ENCODE measurements at places on chromosomes 4 and X. TPM values are rescaled to one million over a fixed set of nuclear protein-coding genes. Genes with fewer than 3 reads are reported as not detected.

PAGE5 gene
- total RNA-seq = 0.14 TPM

GRCh38 chrX:49139713-49140112, 16.2 kb upstream of the GPKOW start:
- H3K36me3 ChIP-seq = no peaks in the 10 kb centered on the region
- H3K27me3 ChIP-seq = no peaks in the 10 kb centered on the region
- no peaks in the 10 kb centered on the region for H3K4me1 ChIP-seq
- H3K4me3 ChIP-seq = no peak overlapping the region
- H3K27ac ChIP-seq = no peak overlapping the region

SLC16A2 gene
- total RNA-seq = 0.85 TPM

DNA sequence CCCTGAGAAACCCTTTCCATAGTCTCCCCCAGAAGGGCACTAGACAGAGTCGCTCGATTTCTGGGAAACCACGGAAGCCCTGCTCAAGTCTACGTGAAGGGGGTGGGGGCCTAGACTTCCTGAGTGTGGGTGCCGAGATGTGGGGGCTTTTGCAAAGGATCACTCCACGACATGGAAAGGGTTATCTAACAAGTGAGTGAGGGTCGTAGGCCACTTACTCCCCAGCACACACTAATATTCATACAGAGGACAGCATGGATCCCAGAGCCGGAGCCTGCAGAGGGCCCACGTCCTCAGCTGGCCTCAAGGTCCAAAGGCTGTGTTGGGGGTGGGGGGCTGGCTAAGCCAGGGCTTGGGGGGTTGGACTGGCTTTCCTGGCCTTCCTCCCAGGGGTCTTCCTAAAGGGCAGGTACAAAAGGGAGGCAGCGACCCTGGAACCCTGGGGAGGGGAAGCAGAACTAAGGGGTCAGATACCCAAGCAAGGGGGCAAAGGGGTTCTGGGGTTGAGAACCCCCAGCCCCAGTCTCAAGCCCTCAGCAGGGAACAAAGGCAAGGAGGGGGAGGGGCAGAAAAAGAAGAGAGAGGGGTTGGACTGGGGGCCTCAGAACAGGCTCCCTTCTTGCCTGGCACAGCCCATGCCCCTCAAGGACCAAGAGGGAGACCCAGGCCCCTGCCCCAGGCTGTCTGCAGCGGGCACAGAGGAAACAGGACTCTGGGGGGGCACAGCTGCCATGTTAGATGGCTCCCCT, 1.6 kb downstream of the HMX1 start:
- DNase-seq = no peak
- H3K27me3 ChIP-seq = peaks cover 91% of the 10 kb centered on the region
- H3K4me1 ChIP-seq = no peaks in the 10 kb centered on the region
- H3K4me3 ChIP-seq = no peak overlapping the region
- no peaks in the 10 kb centered on the region for H3K36me3 ChIP-seq

C4orf51 gene
- not detected for total RNA-seq

- no peaks in the 10 kb centered on the region for H3K27me3 ChIP-seq
- no peak overlapping the region for H3K27ac ChIP-seq
- no peak overlapping the region for H3K4me3 ChIP-seq
- H3K4me1 ChIP-seq = no peaks in the 10 kb centered on the region
Measured at GRCh38 chr4:183950536-183950935, 45.4 kb downstream of the STOX2 start.

IBSP gene
- total RNA-seq = 0.33 TPM

GRCh38 chr4:22522706-22523501, 7.0 kb upstream of the ADGRA3 start:
- no peak overlapping the region for H3K27ac ChIP-seq
- H3K4me1 ChIP-seq = no peaks in the 10 kb centered on the region
- H3K27me3 ChIP-seq = no peaks in the 10 kb centered on the region
- DNase-seq = no peak
- no peaks in the 10 kb centered on the region for H3K36me3 ChIP-seq

DNA sequence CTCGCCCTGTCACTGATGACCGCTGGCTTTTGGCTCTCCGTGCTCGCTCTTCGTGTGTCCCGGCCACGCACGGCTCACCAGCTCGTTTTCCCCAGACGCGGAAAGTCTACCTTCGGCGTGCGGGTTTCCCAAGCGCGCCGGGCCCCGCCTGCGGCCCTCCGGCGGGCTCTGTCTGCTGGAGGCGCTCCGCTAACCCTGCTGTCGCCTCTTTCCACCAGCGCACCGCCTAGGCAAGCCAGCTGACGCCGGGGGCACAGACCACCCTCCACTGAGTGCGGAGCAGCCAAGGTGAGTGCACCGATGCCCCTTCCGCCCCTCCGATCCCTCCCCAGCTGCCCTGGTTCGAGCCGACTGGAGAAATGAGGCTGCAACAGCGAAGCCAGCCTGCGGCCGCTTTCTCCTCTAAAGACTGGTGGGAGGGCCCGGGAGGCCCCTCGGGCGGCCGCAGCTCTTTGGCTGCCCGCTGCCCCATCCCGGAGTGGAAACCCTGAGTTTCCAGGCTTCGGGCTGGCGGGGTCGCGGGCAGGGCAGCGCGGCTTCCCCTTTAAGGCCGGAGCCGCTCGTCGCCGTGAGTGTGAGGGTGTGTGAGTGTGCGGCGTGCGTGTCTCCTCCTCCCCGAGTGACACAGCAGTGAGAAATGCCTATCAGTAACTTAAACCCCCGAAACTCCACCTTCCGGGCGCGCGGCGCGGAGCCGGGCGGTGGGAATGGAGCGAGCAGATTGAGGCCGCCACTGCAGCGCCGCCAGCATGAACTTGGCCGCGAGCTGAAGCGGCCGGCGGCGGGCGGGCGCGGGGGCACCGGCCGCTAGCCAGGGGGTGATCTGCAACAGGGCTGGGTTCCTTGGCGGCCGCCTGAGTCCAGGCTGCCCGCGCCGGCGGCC, at the start of gene MAMLD1:
Gene MAMLD1, plus strand, starts transcription at position 719 of the 883 bp plus-strand sequence. CDS start 82,200 bp downstream, outside the sequence.
- peak within 1 kb of the TSS; percentile 29 for H3K4me3 ChIP-seq
- peaks cover 80% of the 10 kb centered on the region for H3K27me3 ChIP-seq
- no peaks in the 10 kb centered on the region for H3K36me3 ChIP-seq
- no peak for DNase-seq
- H3K27ac ChIP-seq = no peak within 1 kb of the TSS

GRCh38 chr4:8457646-8458252, 17.2 kb downstream of the TRMT44 start:
- no peaks in the 10 kb centered on the region for H3K27me3 ChIP-seq
- DNase-seq = no peak
- H3K27ac ChIP-seq = no peak overlapping the region

MAP9 gene
- total RNA-seq = 3.1 TPM

GRCh38 chr4:139910106-139910505, 243.9 kb downstream of the MAML3 start:
- H3K36me3 ChIP-seq = no peaks in the 10 kb centered on the region
- H3K4me1 ChIP-seq = peaks cover 7% of the 10 kb centered on the region
- no peak overlapping the region for H3K4me3 ChIP-seq
- DNase-seq = no peak
- no peak overlapping the region for H3K27ac ChIP-seq
- no peaks in the 10 kb centered on the region for H3K27me3 ChIP-seq

NPY2R gene
- 0.05 TPM for total RNA-seq

DNA sequence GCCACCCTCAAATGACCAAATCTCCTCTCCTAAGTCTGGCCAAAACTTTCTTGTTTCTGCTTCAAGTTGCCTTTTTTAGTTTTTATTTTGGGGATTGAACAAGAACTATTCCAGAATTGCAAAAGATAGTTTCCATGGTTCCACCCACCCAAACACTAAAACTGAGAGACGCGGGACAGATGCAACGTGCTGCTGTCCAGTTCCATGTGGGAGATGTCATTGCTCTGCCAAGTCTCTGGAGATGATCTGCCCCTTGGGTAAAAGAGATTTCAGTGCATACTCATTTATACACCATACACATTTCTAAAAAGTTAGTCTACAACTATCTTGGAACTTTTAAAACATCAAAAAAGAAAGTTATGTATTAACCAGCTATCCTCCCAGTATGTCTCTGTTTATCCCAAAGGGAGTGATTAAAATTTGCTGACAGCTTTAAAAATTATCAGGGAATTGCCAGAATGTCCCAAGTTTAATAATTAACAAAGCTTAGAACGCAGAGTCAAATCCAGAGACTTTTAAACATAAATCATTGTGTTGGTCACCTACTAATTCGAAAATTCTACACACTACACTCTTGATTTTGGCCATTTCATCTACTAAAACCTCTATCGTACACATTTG, 3.2 kb downstream of the MAOB start:
- no peaks in the 10 kb centered on the region for H3K36me3 ChIP-seq
- H3K4me3 ChIP-seq = no peak overlapping the region
- H3K27ac ChIP-seq = no peak overlapping the region
- H3K27me3 ChIP-seq = no peaks in the 10 kb centered on the region
- no peaks in the 10 kb centered on the region for H3K4me1 ChIP-seq

P2RY4 gene
- not detected for total RNA-seq

DNA sequence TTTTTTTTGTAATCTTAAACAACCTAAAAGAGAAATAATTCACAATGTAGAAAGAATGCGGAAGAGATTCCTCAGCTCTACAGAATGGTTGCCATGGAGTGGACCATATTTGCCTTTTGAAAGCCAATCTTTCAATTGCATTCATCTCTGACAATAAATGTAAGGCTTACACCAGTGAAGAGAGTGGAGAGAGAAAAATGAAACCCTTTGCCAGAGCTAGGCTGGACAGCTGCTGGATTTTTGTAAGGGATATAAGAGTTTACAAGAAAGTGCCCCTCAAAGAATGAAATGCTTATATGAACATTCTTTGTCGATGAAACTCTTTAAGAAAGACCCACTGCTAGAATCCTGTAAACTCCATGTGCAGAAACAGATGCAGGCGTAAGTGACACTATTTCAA, 66.0 kb upstream of the FAT1 start:
- H3K27ac ChIP-seq = no peak overlapping the region
- no peaks in the 10 kb centered on the region for H3K27me3 ChIP-seq
- no peaks in the 10 kb centered on the region for H3K36me3 ChIP-seq
- H3K4me3 ChIP-seq = no peak overlapping the region

TXK gene
- total RNA-seq = 6.9 TPM

ANOS1 gene
- total RNA-seq = 1.3 TPM

- peaks cover 6% of the 10 kb centered on the region for H3K36me3 ChIP-seq
- no peak overlapping the region for H3K4me3 ChIP-seq
- H3K4me1 ChIP-seq = peaks cover 23% of the 10 kb centered on the region
- no peak for DNase-seq
Measured at GRCh38 chr4:158871335-158871724, 102.5 kb downstream of the FNIP2 start.

TRIM61 gene
- total RNA-seq = 2.2 TPM

PPEF1 gene
- total RNA-seq = 0.28 TPM

PABPC1L2B gene
- not detected for total RNA-seq

GRCh38 chr4:148216866-148217814, 225.1 kb downstream of the NR3C2 start:
- no peaks in the 10 kb centered on the region for H3K27me3 ChIP-seq
- peaks cover 3% of the 10 kb centered on the region for H3K4me1 ChIP-seq
- DNase-seq = no peak
- no peak overlapping the region for H3K4me3 ChIP-seq
- no peak overlapping the region for H3K27ac ChIP-seq

- no peaks in the 10 kb centered on the region for H3K36me3 ChIP-seq
- H3K27ac ChIP-seq = no peak overlapping the region
- DNase-seq = no peak
- no peaks in the 10 kb centered on the region for H3K27me3 ChIP-seq
Measured at GRCh38 chrX:7219153-7219705, 71.3 kb upstream of the PUDP start.

FAM9B gene
- total RNA-seq = 0.05 TPM

DNA sequence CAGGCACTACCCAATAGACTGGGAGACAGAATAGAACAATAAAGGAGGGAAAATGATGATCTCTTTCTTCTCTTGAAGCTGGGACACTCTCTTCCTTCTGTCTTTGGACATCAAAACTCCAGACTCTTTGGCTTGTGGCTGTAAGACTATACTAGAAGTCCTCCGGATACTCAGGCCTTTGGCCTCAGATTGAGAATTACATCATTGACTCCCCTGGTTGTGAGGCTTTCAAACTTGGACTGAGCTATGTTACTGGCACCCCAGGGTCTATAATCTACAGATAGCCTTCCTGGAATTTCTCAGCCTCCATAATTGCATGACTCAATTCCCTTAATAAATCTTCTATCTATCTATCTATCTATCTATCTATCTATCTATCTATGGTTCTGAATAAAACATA, 294.2 kb upstream of the CT83 start:
- no peaks in the 10 kb centered on the region for H3K36me3 ChIP-seq
- H3K27me3 ChIP-seq = no peaks in the 10 kb centered on the region
- no peak overlapping the region for H3K4me3 ChIP-seq
- H3K27ac ChIP-seq = no peak overlapping the region

ZXDA gene
- total RNA-seq = 3.5 TPM

DNA sequence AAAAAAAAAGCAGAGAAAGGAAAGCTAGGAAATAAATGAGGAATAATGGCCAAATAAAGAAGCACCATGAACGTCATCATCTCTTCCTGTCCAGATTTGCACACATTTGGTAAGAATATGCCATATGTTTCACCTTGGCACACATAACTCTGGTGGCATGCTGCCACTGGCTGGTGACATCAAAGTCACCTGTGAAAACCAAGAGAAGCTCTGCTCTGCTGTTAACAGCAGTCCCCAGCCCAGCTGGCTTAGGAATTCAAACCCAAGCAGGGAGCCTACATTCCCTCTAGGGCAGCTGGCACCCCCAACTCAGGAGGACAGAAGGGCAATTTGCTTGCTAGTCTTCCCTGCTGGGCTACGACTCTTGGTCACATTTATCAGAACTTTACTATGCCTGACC, 77.6 kb downstream of the RASL11B start:
- H3K27ac ChIP-seq = no peak overlapping the region
- DNase-seq = no peak
- H3K4me3 ChIP-seq = no peak overlapping the region
- no peaks in the 10 kb centered on the region for H3K4me1 ChIP-seq

DNA sequence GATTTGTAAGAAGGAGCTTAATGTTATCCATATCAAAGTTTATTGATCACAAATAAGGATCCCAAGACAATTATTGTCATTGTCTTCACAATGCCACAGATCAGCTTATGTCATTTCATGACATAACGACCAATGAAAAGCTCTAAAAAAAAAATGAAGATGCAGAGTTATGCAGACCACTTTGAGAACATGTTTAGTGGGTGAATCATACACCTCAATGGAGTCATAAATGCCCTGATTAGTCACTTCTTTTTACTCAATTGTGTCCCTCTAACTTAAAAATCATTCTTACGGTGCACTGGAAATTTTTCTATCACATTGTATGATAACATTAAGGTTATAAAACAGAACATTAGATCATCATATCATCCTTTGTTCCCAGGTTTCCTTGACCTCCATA, 87.6 kb upstream of the GABRG1 start:
- H3K27ac ChIP-seq = no peak overlapping the region
- DNase-seq = no peak
- no peak overlapping the region for H3K4me3 ChIP-seq
- H3K27me3 ChIP-seq = no peaks in the 10 kb centered on the region
- H3K36me3 ChIP-seq = no peaks in the 10 kb centered on the region

DNA sequence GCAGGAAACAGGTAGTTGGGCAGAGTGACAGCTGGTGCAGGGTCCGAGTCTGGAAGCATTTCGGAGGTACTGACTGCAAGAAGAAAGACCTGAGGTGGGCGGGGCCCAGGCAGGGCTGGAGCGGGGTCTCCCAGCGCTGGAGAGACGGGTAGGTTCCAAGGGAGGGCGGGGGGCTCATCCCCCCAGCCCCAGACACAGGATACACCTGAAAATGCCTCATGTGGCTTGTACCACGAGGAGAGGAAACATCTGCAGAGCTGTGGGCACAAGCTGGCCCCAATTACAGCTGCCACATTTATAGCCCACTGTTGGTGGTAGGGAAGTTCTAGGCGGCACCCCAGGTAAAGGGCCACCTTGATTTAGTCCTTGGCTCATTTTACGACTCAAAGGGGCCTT, 38.0 kb downstream of the ELF4 start:
- no peak for DNase-seq
- no peak overlapping the region for H3K27ac ChIP-seq
- H3K36me3 ChIP-seq = peaks cover 45% of the 10 kb centered on the region
- peaks cover 9% of the 10 kb centered on the region for H3K4me1 ChIP-seq
- no peak overlapping the region for H3K4me3 ChIP-seq

FGFR3 gene
- 3.8 TPM for total RNA-seq

Measured in thymus (tissue), 14 donors.